NCI-H1694 (cell line): ENCODE measurements at places on chromosomes 2 and 18.

DNA sequence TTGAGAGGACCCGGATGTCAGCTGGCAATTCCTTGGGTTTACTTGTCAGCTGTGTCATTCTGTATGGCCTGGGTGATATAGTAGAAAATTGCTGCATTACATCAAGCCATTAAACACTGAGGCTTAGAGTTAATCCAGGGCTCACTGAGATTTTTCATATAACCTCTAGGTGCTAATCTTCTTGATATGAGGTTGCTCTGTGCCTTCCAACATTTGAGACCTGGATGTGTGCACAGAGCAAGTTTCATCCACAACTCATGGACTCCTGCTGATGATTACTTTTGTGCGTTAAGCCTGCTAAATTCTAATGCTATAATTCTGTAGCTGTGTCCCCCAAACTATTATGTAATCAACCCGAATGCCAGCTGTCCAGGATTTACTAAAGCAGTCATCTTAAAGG lies 178.4 kb upstream of the CDH20 start:
- DNase-seq = no peak

DNA sequence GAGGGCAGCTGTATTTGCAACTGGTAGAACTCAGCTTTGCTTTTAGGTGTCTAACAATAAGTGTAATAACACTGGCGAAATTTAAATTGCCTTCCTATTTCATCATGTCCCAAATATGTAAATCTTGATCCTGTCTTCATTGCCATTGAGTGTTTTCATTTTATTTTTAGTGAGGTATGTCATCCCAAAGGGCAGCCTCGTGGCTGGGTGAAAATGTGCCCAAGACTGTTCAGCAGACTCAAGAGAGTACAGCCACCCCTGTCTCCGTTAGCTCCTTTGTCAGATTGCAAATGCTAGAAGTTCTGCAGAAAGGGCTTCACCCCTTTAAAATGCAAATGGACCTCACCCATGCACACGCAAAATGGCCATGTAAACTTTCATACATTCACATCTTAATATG lies 278.8 kb downstream of the RND3 start:
- no peak for DNase-seq

- DNase-seq = no peak
Measured at GRCh38 chr2:68414876-68415275, 49.8 kb downstream of the PLEK start.

GRCh38 chr2:221518201-221518934 lies 53.7 kb downstream of the EPHA4 start:
- no peak for DNase-seq

DNA sequence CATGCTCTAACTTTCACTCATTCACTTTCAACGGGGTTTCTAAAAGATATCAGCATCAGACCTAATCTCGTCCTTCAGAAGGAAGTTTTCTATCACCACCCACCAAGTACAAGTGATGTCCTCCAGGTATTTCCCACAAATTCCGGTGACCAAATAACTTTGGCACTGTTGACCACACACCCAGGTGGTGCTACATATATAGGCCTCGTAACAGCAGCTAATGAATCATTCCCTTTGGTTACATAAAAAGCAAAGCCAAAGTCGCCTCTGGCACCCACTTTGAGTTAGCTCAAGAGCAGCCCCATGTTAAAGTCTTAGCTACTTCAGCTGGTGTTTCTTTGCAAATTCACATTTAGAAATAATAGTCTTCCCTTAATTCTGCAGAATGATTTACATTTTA lies 138.2 kb upstream of the OSR1 start:
- DNase-seq = no peak

DNA sequence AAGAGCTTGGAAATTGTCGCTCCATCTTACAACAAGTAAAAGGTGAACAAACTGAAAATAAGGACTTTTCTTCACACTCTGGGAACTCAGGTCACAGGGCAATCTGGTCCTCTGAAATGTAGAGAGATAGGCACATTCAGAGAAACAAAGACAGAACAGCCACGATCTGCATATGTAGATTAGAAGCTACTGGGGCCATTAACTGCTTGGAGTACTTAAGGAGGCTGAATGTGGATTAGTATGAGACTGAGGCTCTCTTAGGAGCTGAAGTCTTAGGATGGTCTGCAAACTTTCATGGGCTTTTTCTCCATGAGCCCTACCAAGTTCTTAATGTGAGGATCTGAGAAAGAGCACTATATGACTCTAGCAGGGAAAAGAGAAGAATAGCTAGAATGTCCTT lies 265.3 kb upstream of the NXPH2 start:
- no peak for DNase-seq

GRCh38 chr2:27891673-27892105 lies 1.2 kb downstream of the BABAM2 start:
- no peak for DNase-seq
